Stimulated activated CD4-positive, alpha-beta T cell treated with anti-CD3 and anti-CD28 coated beads, Interleukin-15, amount 100 ng/mL, for 1 hour (primary cell): ENCODE measurements at places on chromosomes 7 and 10.

DNA sequence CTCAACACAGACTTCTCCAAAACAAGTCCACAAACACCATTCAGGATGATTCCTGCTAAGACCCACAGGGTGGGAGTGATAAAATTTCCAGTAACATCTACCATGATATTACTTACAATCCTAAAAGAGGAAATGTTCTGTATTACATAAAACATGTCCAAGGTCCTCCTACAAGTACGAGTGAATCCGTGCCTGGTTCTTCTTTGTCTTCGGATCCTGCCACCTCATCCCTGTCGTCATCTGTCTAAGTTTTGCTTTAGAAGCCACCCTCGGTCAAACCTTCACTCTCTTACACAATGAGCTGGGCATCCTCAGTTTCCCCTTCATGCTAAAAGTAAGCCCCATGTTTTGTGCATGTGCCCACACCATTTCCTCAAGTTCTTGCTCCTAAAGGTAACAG, 279.0 kb downstream of the KCNMA1 start:
- DNase-seq, result no peak

- DNase-seq, result no peak
Observed at GRCh38 chr7:79529214-79529880, 75.9 kb upstream of the MAGI2 start.

DNA sequence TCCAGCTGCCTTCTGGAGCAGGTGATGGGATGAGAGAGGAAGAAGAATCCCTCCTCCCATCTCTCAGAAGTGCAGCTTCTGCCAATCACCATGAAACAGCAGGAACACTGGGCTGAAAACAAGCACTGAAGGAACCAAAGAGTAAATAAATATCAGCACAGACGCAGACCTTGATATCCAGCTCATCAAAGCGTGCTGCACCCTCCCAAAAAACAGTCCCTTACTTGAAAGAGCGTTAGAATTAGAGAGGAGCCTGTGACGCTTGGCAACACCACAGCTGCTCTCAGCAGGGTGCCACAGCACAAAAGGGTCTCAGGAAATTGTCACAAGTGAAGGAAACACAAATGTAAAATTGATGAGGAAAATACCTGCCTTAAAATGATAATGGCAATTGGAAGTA, 39.5 kb downstream of the KLF6 start:
- no peak for DNase-seq

DNA sequence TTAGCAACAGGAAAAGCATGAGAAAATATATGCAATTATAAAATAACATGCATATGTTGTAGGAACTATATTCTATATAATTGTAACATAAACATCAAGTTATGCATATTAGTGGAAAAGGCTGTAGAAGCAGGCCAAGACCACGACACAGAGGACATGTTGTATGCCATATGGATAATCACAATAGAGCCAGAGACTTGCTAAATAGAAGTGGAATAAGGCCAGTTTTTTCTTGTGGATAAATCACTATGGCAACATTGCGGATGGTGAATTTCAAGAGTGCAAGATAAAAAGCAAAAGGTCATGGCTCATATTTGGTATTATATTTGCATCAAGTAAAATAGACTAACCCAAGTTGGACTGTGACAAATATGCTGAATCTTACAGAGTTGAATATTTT, 93.0 kb downstream of the PCDH15 start:
- DNase-seq, result no peak

- no peak for DNase-seq
Observed at GRCh38 chr7:158536871-158537515, 50.6 kb downstream of the PTPRN2 start.
